ENCODE measurements at places on chromosomes 6 and 20.

- DNase-seq: no peak
These were observed 24.2 kb upstream of the PCSK2 start for GRCh38 chr20:17202673-17203072.

- no peak for DNase-seq
These were observed 207.2 kb downstream of the PHACTR1 start for GRCh38 chr6:12923644-12924235.

- DNase-seq: no peak
These were observed 69.6 kb upstream of the SMIM28 start for GRCh38 chr6:138307816-138308730.

GRCh38 chr6:68127074-68127473 is 508.0 kb upstream of the ADGRB3 start:
- DNase-seq: no peak

GRCh38 chr6:22636452-22636851 is 67.1 kb downstream of the HDGFL1 start:
- no peak for DNase-seq

- no peak for DNase-seq
These were observed 18.6 kb upstream of the NT5E start for GRCh38 chr6:85431271-85431670.

DNA sequence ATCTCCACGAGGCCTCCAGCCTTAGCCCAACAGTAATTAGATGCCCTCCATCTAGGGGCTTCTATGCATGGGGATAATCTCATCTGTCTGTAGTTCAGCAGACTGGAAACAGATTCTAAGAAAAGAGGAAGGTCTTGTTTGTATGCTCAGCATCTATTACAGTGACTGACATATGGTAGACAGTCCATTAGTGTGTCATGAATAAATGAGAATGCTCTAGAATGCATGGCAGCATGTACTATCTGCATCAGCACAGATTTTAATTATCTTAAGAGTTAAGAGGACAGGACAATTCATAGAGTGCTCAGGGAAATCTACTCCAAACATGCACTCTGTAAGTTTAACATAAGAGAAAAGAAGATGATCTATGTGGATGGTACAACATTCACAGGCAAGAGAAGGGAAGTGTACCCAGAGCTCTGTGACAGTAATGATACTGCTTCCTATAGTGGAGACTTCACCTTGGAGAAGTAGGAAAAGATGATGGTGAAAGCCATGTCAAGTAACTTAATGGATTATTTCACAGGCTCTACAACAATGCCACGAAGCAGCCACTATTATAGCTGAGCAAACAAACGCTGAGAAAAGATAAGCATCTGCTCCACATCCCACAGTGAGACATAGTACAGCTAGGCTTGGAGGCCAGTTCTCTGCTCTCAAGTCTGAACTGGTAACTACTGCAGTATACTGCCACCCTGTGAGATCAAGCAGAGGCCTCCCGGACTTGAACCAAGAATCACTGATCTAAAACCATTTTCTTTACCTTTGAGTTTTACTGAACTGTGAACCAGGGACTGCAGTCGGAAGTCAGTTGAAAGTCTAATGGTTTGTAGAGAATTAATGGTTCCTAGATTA is 309.2 kb upstream of the SPTLC3 start:
- DNase-seq: no peak

DNA sequence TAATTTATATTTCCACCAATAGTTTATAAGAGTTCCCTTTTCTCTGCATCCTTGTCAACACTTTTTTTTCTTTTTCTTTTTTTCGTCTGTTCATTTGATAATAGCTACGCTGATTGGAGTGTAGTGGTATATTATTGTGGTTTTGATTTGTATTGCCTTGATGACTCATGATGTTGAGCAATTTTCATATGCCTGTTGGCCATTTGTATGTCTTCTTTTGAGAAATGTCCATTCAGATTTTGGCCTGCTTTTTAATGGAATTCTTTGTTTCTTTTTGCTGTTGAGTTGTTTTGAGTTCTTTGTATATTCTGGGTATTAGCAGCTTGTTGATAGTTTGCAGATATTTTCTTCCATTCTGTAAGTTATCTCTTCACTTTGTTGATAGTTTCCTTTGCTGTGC is 773.4 kb downstream of the KIF16B start:
- no peak for DNase-seq

- no peak for DNase-seq
These were observed 20.3 kb upstream of the C20orf204 start for GRCh38 chr20:64015635-64016034.

- no peak for DNase-seq
These were observed 206.7 kb upstream of the SULF2 start for GRCh38 chr20:47991875-47992488.

DNA sequence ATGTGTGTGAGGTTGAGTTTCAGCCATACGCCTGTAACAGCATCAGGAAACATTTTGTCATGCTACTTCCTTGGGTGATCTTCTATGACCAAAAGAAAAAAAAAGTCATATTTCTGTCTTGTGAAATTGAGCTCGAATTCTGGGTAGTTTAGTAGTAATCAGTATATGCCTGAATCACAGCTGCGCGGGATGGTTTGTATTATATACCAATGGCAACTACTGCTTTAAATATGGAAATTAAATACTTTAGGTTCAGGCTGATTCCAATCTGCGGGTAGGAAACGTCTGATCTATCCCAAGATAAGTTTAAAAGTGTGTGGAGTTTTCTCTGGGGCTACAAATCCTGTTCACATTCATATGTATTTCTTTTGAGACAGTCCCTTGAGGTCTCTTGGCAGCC is 115.6 kb upstream of the FERMT1 start:
- DNase-seq: no peak

GRCh38 chr6:139852488-139853140 is 478.2 kb upstream of the CITED2 start:
- no peak for DNase-seq

DNA sequence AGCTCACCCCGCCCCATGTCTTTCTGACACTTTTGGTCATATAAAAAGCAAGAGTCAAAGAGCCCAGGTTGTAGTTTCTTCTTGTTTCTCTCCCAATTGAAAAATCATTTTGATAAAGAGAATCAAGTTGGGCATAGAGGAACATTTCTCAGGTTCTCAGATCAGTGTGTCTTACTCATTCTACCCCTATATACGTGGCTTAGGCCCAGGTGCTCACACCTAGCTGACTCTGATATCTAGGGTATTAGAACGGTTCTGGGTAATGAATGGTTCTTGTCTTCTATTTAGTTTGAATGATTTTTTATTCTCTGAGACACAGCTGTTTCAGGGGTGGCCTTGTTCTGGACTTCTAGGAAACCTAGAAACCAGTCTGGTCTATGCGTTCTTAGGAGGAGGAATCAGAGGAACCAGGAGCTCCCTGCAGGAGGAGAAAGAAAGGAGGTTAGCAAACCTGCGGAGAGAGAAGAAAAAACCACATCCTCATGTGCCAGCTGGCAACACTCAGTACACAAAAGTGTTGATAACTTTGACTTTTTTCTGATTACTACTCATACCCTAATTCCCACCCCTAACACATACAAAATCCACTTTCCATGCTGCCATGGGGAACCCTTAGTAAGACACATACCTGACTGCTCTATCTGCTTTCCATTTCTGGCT is 178.0 kb downstream of the CLIC5 start:
- no peak for DNase-seq

DNA sequence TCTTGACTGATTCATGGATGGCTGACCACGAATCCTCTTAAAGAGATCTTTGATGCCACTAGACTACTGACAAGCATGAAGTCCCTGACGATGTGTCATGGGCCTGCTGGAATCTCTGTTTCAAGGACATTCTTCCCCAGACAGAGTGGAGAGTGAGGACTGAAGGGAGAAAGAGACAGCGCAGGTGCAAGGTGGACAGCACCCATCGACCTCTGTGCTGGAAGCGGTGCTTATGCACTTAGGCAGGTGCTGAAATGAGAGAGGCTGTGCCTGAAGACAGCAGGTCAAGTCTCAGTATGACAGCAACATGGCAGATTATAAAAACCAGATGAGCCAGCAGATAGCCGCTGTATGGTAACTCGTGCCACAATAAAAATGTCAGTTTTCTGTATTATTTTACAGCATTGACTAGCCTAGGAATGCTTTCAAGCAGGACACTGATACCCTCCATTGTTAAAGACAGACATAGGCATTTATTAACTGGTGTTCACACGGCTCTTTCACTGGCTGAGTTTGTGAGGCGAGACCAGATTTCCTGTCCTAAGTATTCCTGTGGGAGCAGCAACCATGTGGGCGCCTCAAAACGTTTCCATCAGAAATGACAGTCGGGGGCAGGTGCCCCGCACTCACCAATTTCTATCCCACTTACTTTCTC is 47.5 kb downstream of the FOXC1 start:
- no peak for DNase-seq

DNA sequence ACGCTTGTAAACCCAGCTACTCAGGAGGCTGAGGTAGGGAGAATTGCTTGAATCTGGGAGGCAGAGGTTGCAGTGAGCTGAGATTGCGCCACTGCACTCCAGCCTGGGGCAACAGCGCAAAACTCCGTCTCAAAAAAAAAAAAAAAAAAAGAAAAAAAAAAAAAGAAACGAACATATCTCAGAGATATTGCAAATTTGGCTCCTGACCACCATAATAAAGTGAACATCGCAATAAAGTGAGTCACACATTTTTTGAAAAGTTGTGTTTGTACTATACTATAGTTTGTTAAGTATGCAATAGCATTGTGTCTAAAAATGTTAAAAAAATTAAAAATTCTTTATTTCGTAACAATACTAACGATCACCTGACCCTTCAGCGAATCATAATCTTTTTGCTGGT is 13.3 kb downstream of the RSPH9 start:
- DNase-seq: no peak

GRCh38 chr6:33064723-33065122 is 8.7 kb downstream of the HLA-DPA1 start:
- DNase-seq: no peak

- no peak for DNase-seq
These were observed 527 bp downstream of the TOMM34 start for GRCh38 chr20:44959638-44960102.

DNA sequence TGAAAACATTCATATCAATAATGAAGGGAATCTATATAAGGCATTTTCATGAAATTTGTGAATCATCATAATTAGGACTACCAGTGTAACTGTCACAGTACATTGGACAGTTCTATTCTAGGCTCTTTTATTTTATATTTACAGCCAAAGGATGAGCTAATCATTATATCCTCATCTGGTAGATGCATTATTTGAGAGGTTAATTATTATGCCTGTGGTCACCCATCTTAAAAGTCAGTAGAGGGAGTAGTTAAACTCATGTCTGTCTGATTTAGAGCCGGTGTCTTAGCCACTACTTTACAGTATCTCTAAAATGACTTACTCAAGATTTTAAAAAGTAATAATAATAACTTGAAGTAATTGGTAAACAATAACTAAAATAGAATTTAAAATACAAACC is 899.3 kb upstream of the MAP3K7 start:
- DNase-seq: no peak

- DNase-seq: no peak
These were observed 28.5 kb upstream of the TMEM244 start for GRCh38 chr6:129889580-129889979.

DNA sequence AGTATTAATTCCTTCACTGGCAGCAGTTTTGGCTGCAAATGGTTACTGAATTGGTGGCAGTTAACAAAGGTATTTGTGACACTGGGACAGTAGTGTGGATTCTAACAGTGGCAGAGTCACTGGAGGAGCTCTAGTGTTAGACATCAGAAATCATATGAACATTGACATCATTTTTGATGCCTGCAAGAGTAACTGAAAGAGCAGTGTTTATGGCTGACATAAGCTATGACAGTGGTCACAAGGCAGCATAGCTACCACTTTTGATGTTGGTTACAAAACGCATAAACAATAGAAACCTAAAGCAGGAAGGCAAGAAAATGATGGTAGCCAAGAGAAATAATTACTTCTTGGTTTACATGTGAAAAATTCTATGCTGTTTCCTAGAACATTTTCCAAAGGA is 326.7 kb upstream of the MAN1A1 start:
- no peak for DNase-seq

- DNase-seq: no peak
These were observed 2.7 kb downstream of the C20orf204 start for GRCh38 chr20:64038565-64039292.

DNA sequence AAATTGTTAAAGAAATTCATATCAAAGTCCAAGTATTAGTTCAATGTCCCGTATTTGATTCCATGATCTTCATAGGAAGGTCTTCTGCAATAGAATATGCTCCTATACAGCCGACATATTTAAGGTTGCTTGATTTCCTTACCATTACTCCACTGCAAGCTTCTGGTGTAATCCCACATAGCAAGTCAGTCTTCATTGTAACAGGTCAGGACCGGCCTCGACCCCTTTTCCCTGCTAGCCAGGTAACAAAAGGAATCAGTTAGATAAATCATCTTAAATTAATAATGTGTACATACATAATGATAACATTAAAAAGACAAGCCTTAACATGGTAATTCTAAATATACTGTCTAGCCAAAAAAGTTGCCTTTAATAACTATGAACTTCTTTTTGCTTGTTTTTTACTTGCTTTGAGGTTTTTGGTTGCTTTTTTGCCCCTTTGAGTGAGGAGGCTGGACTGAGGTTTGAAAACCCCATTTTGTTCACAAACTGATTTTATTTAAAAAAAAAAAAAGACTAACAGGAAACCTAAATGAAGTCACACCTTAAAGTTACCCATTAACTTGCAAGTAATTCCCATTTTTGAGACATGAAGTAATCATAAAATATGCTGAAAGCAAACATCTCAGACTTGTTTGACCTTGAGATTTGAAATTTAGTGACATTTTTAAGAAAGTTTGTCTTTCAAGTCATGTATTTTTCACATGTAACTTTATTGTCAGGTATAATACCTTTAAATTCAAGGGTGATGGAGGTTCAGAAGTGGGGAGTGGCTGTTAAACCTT is 19.2 kb upstream of the SNX14 start:
- no peak for DNase-seq

GRCh38 chr6:111462770-111463391 is 20.1 kb downstream of the REV3L start:
- peak; percentile 66 for DNase-seq

DNA sequence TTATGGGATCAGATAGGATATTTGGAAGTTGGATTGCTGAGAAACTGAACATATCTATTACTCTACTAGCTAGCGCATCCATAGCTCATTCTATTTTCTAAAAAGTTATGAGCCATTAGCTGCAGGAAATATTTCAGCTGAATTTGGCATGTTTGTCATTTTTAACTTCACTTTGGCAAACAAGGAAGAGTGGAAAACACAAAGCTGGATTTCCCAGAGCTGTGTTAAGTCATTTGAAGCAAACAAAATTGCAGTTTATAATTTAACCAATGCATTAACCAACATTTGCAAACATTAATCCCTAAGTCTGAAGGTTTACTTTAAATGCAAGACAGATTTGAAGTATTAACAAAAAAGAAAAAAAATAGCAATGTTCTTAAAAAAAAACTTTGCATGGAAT is 1.2 kb downstream of the ALDH8A1 start:
- DNase-seq: no peak
